ENCODE measurements at places on chromosomes 3 and 15. TPM values are rescaled to one million over a fixed set of nuclear protein-coding genes. Genes with fewer than 3 reads are reported as not detected.

Gene TGM5
- total RNA-seq = not detected

Gene DPPA4
- total RNA-seq = not detected

Gene DMXL2
- total RNA-seq = 7.5 TPM

Gene STRA6
- 2.1 TPM for total RNA-seq

Gene GPR62
- total RNA-seq = not detected

Gene IL5RA
- total RNA-seq = 0.23 TPM

Gene TAGLN3
- total RNA-seq = not detected

Gene C3orf80
- 3.2 TPM for total RNA-seq

Gene MYO5A
- 8.2 TPM for total RNA-seq

Gene LDHAL6B
- total RNA-seq = not detected

Gene IGSF10
- 2.6 TPM for total RNA-seq

Gene CDHR4
- not detected for total RNA-seq

Gene AQP9
- total RNA-seq = not detected

Gene GOLIM4
- total RNA-seq = 17.4 TPM

Gene SEMA5B
- total RNA-seq = 0.84 TPM

Gene RLBP1
- not detected for total RNA-seq

Gene CADPS
- total RNA-seq = not detected

Gene APBA2
- not detected for total RNA-seq

Gene CYP1A2
- not detected for total RNA-seq

Gene FBXO40
- not detected for total RNA-seq

Gene EAF1
- 33.0 TPM for total RNA-seq

Gene C3orf20
- total RNA-seq = 0.19 TPM

Gene MESP2
- 0.70 TPM for total RNA-seq

Gene TMCO5A
- not detected for total RNA-seq

Gene ALDH1A2
- total RNA-seq = 0.61 TPM

Gene SLC24A5
- total RNA-seq = not detected

Gene ZNF774
- 11.9 TPM for total RNA-seq

Gene SSR3
- total RNA-seq = 177 TPM

Gene DYNC1LI1
- total RNA-seq = 35.4 TPM

Gene XIRP1
- total RNA-seq = not detected

All from Caco-2 (cell line).